ENCODE measurements at places on chromosomes 4 and X. TPM values are rescaled to one million over a fixed set of nuclear protein-coding genes. Genes with fewer than 3 reads are reported as not detected.

The SHROOM4 gene
- not detected for total RNA-seq

The INTS6L gene
- 14.2 TPM for total RNA-seq

The CXCL11 gene
- total RNA-seq = not detected

GRCh38 chrX:26597981-26598380, 382.0 kb downstream of the MAGEB5 start:
- H3K4me3 ChIP-seq = no peak overlapping the region
- no peak for DNase-seq
- no peaks in the 10 kb centered on the region for H3K4me1 ChIP-seq
- H3K27me3 ChIP-seq = no peaks in the 10 kb centered on the region
- no peaks in the 10 kb centered on the region for H3K36me3 ChIP-seq

DNA sequence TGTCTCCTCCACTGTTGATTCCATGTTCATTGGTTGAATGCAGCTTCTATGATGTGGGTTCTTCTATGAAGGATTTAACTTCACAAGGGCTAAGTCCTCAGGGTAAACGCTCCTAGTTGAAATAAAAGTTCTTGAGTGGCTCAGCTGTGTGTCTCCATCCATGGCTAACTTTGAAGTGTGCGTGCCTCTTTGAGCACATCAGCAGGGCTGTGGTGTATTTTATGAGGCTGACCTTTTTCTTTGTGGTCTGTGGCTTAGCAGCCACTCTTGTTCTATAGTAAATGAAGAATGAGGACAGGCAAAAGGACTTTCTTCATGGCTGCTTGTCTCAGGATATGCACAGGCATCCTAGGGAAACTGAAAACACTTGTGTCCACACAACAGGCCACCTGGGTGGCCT, 88.5 kb downstream of the KIT start:
- H3K36me3 ChIP-seq = no peaks in the 10 kb centered on the region
- no peak overlapping the region for H3K27ac ChIP-seq
- no peak for DNase-seq
- H3K27me3 ChIP-seq = no peaks in the 10 kb centered on the region
- H3K4me1 ChIP-seq = no peaks in the 10 kb centered on the region

- H3K27me3 ChIP-seq = peaks cover 20% of the 10 kb centered on the region
- H3K36me3 ChIP-seq = no peaks in the 10 kb centered on the region
- DNase-seq = no peak
- H3K4me1 ChIP-seq = peaks cover 12% of the 10 kb centered on the region
- H3K4me3 ChIP-seq = no peak overlapping the region
- H3K27ac ChIP-seq = no peak overlapping the region
Observed at GRCh38 chr4:4388836-4389575, 2.1 kb downstream of the NSG1 start.

GRCh38 chr4:150310159-150310895, 232.1 kb downstream of the DCLK2 start:
- H3K36me3 ChIP-seq = peaks cover 6% of the 10 kb centered on the region
- no peaks in the 10 kb centered on the region for H3K4me1 ChIP-seq
- no peaks in the 10 kb centered on the region for H3K27me3 ChIP-seq

GRCh38 chr4:151997461-151997860, 236.7 kb upstream of the GATB start:
- no peaks in the 10 kb centered on the region for H3K27me3 ChIP-seq
- peaks cover 17% of the 10 kb centered on the region for H3K4me1 ChIP-seq
- H3K27ac ChIP-seq = no peak overlapping the region
- H3K4me3 ChIP-seq = no peak overlapping the region

DNA sequence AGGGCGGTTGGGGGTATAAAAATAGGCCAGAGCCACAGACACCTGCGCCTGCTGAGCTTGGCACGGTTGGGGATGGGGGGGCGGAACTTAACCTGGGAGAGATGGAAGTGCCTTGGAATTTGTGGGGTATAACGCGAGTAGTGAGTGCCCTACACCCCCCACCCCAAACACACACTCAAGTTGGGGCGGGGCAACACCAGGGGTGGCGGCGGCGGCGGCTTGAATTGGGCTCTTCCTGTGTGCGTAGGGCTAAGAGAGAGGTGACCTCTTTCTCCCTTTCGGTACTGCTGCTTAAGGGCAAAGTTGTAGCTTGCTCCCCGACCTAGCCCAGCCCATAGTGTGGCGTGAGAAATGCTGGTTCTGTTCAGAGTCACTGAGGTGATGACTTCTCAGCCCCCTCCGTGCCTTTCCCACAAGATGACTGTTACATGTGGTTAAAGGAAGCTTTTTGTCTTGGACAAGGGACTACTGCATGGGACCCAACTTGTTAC, 839 bp downstream of the STK26 start:
- H3K36me3 ChIP-seq = peaks cover 5% of the 10 kb centered on the region
- H3K27me3 ChIP-seq = no peaks in the 10 kb centered on the region
- H3K4me3 ChIP-seq = peak overlapping the region; percentile 91
- peak; percentile 67 for DNase-seq
- H3K27ac ChIP-seq = peak overlapping the region; percentile 91
- peaks cover 38% of the 10 kb centered on the region for H3K4me1 ChIP-seq

- no peaks in the 10 kb centered on the region for H3K4me1 ChIP-seq
- H3K4me3 ChIP-seq = no peak overlapping the region
- no peaks in the 10 kb centered on the region for H3K27me3 ChIP-seq
- DNase-seq = no peak
- H3K27ac ChIP-seq = no peak overlapping the region
- H3K36me3 ChIP-seq = no peaks in the 10 kb centered on the region
Observed at GRCh38 chr4:139878050-139878449, 212.4 kb downstream of the MGST2 start.

- no peak overlapping the region for H3K4me3 ChIP-seq
- peaks cover 22% of the 10 kb centered on the region for H3K27me3 ChIP-seq
- H3K4me1 ChIP-seq = no peaks in the 10 kb centered on the region
- no peak for DNase-seq
- H3K27ac ChIP-seq = no peak overlapping the region
Observed at GRCh38 chr4:53717064-53717549, 125.8 kb upstream of the LNX1 start.

- peaks cover 8% of the 10 kb centered on the region for H3K4me1 ChIP-seq
- H3K27me3 ChIP-seq = peaks cover 72% of the 10 kb centered on the region
- no peak for DNase-seq
- H3K4me3 ChIP-seq = no peak overlapping the region
Observed at GRCh38 chr4:141133999-141134995, 1.0 kb upstream of the RNF150 start.

GRCh38 chr4:53586121-53586816, 5.0 kb downstream of the LNX1 start:
- H3K4me3 ChIP-seq = no peak overlapping the region
- DNase-seq = no peak
- peaks cover 4% of the 10 kb centered on the region for H3K4me1 ChIP-seq
- H3K27me3 ChIP-seq = peaks cover 54% of the 10 kb centered on the region

GRCh38 chr4:128347175-128347868, 59.7 kb upstream of the PGRMC2 start:
- peaks cover 5% of the 10 kb centered on the region for H3K36me3 ChIP-seq
- no peak for DNase-seq
- no peaks in the 10 kb centered on the region for H3K4me1 ChIP-seq
- no peak overlapping the region for H3K27ac ChIP-seq
- H3K27me3 ChIP-seq = no peaks in the 10 kb centered on the region
